Epithelial cell of prostate (primary cell): ENCODE measurements at places on chromosomes 13 and 19.

DNA sequence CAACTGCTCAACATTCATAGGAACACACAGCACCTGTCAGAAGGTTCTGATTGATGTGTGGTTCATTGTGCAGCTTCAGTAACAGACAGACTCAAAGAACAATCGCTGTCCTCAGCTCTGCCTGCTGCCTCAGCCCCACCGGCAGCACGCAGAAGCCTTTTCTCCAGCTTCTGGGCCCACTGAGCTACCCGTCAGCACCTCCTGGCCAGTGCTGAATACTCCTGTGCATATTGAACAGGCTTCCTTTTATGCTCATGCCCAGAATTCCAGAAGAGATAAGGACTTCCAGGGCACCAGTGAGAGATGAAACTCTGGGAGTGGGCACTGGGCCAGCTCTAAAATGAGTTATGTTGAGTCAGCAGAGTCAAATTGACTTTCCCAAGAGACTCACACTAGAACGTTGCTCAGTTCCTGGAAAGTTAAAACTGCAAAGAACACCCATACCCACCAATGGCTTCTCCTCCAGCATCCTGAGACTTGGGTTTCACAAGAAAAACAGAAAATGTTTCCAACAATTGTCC lies 119.3 kb downstream of the COL4A1 start:
- no peak for DNase-seq

GRCh38 chr13:22009500-22009899 lies 338.6 kb downstream of the FGF9 start:
- DNase-seq, result no peak

- DNase-seq, result no peak
Observed at GRCh38 chr13:107450931-107451330, 764.4 kb downstream of the LIG4 start.

- DNase-seq, result no peak
Observed at GRCh38 chr13:38180670-38181069, 169.0 kb upstream of the UFM1 start.

DNA sequence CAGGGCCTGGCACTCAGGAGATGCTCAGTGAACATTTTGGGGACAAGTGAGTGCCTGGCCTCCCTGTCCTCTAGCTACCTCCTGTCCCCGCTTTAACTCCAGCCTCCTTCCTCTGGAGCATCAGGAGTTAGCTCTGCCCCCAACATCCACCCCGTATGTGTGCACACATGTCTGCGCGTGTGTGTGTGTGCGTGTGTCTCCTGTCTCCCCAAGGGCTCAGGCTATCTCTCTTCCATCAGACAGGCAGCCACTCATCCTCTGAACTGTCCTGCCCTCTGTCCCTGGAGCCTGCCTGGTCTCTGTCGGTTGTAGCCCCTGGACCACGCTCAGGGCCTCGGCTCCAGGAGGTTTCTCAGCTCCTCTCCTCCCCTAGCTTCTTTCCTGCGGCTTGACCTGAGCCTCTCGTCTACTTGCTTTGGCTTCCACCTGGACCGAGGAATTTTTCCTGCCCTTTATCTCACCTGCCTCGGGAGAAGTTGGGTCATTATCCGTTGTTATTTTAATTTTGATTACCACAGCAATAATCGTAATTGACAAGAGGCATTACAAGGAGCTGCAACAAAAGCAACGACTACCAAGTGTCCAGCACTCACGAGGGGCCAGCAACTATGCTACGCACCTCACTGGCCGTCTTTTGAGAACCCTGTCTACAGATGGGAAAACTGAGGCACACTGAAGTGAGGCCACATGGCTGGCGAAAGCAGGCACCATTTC lies 32.0 kb upstream of the ASF1B start:
- DNase-seq, result no peak
